ENCODE measurements at places on chromosomes 5 and 9. TPM values are rescaled to one million over a fixed set of nuclear protein-coding genes. Genes with fewer than 3 reads are reported as not detected.

The PCDHB16 gene
- total RNA-seq = 18.3 TPM

The PCDHA11 gene
- not detected for total RNA-seq

GRCh38 chr5:5298841-5299541, 123.5 kb upstream of the ICE1 start:
- DNase-seq = no peak

- DNase-seq = no peak
Measured at GRCh38 chr5:102628441-102629175, 126.5 kb upstream of the PAM start.

- no peak for DNase-seq
Measured at GRCh38 chr9:136558373-136558772, 12.5 kb upstream of the NOTCH1 start.

GRCh38 chr9:61673247-61673646, 483.4 kb downstream of the SPATA31A7 start:
- no peak for DNase-seq
